ENCODE measurements at places on chromosomes 2 and 18.
A peak's percentile ranks its signal among the peaks of the same experiment; 100 is the strongest.

DNA sequence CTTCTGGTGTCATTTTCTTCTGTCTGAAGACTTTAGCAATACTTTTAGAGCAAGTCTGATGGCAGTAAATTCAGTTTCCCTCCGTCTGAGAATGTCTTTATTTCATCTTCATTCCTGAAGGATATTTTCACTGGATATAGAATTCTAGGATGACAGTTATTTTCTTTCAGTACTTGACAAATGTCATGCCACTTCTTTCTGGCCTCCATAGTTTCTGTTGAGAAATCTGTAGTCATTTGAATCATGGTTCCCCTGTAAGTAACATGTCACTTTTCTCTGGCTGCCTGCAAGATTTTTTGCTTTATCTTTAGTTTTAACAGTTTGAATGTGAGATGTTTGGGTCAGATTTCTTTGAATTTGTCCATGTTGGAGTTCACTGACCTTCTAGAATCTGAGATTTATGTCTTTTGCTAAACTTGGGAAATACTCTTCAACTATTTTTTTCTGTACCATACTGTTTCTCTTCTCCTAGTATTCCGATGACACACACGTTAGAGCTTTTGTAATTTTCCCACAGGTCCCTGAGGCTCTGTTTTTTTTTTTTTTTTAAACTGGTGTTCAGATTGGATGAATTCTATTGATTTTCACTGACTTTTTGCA is 30.2 kb downstream of the RMND5A start:
- no peak for DNase-seq

- no peak for DNase-seq
Observed at GRCh38 chr2:101038455-101039255, 36.6 kb downstream of the RPL31 start.

- DNase-seq: no peak
Observed at GRCh38 chr2:150887926-150888325, 373.7 kb downstream of the RBM43 start.

DNA sequence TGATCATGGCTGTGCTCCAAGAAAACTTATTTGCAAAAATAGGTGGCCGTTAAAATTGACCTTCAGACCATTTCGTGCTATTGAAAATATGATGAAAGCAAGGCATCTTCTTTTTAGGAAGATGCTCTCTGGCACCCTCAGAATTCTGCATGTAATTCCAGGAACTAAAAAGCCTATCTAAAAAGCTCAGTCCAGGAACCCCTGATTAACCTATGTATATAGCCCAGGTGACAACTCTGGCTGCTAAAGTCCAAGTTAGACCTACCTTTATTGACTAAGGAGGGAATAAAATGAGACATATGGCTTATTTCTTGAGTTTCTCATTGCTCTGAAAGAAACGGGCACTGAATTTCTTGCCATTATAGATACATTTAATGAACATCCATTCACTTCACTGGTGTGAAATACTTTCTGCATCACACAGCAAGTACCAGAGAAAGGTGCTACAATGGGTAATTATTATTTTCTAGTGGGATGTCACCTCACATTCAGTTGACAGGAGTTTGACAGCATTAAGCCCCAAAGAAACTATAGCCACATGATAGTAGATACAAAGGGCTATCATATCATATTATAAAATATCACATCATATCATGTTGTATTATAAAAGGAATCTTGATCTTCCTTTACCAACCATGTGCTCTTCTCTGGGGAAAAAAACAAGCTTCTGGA is 83.8 kb downstream of the EPHA4 start:
- no peak for DNase-seq

GRCh38 chr2:150023044-150023443 is 435.5 kb upstream of the MMADHC start:
- peak; percentile 47 for DNase-seq

DNA sequence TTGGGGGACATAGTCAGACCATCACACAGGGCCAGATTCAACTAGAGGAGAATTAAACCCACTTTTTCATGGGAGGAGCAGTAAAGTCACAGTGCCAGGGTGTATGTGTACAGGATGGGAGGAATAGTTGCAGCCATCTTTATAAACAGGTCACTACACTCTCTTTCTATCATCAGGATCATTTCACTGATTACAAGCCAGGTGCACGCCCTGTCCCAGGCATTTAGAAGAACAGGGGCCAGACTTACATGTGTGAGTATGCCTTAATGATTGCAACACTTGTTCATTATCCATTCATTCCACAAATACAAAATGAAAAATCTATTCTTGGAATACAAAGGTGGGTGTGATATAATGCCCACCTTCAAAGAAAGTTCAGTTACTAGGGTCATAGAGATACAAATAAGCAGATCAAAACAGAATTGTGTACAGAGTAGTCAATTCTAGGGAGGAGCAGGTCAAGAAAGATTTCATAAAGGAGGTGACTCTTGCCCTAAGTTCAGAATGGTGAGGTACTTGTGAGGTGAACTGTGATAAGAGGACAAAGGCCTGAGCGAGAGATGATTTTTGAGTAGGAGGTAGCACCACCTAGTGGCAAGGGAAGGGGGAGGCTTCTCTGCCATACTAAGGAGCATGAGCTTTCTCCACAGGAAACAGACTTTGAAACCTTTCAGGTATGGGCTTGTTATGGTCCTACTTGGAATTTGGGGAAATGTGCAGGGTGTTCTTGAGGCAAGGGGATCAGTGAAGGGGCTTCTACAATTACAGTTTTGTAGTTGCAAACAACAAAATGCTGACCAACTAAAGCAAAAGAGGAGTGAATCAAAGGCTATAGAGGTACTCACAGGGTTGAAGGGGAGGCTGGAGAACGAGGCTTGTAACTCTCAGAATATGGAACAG is 156.3 kb downstream of the SUCLG1 start:
- peak; percentile 27 for DNase-seq

GRCh38 chr2:101173707-101174295 is 22.6 kb upstream of the TBC1D8 start:
- DNase-seq: no peak

DNA sequence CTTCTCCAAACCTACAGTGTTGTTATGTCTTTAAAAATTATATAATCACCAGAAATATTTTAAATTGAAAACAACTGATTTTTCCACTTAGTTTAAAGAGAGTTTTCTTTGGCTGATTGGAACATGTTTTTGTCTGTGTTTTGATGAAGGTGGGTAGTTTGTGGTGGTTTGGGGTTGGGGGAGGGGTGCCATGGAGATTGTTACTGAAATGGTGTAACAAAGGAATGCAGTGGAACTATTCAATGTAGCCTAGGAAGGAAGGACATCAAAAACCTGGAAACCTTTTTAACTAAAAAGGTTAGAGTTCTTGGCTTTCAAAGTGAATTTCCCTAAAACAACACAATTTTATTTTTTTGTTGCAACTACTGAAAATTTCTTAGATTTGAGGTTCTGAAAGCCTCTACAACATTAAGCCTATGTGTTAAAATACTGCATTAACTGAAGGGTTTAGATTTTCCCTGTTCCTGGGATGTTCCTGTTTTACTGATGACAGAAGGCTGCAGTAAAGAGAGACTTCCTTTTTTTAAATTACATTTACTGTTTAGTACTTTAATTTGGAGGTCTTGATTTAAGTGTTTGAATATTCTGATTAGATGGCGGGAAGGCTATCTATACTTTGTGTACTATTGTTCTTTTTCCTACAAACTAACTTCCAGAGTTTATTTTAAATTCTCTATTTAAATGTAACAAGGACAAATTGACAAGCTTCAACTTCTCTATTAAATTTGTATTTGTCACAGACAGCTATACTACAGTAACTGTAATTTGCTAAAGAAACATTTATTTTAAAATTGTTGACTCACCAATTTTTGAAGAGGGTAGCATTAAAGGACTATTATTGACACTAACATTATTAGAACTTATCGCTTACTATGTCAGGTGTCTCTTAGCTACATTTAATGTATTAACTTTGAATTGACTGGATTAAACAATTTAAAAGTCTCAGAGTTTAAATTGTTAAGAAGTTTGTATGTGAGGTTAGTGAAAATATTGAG is 87.7 kb downstream of the LIMS1 start:
- no peak for DNase-seq

DNA sequence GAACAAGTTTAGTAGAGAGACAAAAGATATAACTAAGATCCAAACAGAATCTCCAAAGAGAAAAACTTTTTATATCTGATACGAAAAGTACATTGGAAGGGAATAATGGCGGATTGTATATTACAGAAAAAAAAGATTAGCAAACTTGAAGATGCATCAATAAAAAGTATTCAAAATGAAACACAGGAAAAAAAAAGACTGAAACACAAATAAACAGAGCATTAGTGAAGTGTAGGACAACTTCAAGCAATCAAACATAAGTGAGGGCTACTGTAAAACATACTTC is 41.1 kb upstream of the MYCN start:
- no peak for DNase-seq

DNA sequence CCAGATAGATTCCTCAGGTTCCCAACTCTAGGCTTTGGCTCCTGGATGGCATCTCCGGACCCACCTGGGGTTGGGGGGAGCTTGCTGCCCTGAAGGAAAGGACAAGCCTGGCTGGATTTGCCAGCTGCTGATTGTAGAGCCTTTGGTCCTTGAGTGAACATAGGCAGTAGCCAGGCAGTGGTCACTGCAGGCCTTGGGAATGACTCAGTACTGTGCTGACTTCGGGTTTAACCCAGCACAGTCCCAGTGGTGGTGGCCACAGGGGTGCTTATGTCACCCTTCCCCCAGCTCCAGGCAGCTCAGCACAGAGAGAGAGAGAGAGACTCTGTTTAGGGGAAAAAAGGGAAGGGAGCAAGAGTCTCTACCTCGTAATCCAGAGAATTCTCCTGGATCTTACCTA is 27.7 kb upstream of the ACTR2 start:
- DNase-seq: no peak

- DNase-seq: no peak
Observed at GRCh38 chr2:231486851-231487596, 22.7 kb upstream of the NCL start.

GRCh38 chr2:9269295-9269694 is 62.7 kb downstream of the ASAP2 start:
- DNase-seq: no peak

DNA sequence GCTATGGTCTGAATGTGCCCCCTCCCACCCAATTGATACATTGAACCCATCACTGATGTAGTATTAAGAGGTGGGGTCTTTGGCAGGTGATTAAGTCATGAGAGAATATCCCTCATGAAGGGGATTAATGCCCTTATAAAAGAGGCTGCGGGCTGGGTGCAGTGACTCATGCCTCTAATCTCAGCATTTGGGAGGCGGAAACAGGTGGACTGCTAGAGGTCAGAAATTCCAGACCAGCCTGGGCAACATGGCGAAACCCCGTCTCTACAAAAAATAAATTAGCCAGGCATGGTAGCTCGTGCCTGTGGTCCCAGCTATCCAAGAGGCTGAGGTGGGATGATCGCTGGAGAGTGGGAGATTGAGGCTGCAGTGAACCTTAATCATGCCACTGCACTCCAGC is 14.3 kb downstream of the POLR2D start:
- no peak for DNase-seq

- DNase-seq: no peak
Observed at GRCh38 chr2:62200291-62200841, 4.5 kb downstream of the B3GNT2 start.

DNA sequence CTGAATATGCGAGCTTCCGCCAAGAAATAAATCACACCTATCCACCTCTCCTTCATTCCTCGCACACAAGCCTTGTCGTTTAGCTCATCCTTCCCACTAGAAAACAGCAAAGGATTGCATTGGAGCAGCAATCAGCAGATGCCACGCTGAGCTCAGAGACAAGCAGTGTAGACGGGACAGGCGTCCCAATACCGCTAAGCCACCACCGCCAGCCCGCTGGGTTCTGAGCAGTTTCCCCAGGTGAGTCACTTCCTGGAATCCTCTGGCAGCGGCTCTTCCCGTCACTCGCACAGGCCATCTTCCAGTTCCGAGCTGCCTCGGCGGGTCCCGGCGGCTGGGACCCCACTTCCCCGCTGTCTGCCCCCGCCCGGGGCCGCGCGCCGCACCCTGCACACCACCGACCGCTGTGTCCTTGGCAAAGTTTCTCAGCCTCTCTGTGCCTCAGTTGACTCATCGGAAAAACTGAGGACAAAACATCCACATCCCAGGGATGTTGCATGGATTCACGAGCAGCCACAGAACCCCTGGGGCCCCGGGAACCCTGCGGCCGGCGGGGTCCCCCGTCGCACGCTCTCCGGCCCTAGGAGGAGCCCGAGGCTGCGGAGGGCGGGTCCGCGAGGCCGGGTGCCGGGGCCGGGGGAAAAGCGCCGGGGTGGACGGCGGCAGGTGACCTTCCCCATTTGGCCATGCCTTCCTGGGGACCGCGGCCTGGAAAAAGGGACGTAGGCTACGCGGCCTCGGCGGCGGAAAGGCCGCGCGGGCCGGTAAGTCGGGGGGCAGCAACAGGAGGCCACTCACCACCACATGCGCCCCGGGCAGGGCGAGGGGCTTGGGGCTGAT is 573 bp downstream of the KDSR start:
- peak; percentile 69 for DNase-seq

- DNase-seq: no peak
Observed at GRCh38 chr2:197259470-197259999, 51.0 kb downstream of the ANKRD44 start.

DNA sequence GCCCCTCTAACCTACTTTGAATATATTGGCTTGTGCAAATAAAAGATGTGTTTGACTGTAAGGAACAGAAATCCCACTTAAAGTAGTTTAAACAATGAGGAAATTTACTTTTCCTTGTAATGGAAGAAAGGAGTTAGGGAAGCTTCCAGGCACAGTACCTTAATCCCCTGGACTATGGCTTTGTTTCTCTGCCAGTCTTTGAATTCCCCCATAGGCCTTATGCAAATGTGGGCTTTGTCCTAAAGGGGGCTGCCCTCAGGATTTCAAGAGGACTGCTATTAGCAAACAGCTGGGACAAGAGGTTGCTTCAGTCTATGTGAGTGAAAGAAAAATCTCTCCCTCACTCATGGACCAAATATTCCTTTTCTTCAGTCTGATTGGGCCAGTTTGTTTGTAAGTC is 255.1 kb upstream of the THSD7B start:
- DNase-seq: no peak

DNA sequence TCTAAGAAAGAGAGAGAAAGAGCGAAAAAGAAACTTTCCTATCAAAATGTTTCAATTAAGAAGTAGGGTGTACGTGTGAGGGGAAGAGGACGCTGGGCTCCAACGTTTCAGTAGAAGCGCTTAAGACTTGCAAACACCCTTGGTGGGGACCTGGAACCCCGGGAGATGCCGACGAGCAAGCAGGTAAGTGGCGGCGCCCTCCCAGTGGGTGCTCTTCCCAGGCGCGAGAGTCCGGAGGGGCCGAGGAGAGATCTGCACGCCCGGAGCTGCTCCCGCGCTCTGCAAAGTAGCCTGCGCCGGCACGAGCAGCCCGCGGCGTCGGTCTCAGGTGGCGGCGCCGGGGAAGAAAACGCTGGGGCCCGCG is 678 bp upstream of the OTX1 start:
- DNase-seq: peak; percentile 10

DNA sequence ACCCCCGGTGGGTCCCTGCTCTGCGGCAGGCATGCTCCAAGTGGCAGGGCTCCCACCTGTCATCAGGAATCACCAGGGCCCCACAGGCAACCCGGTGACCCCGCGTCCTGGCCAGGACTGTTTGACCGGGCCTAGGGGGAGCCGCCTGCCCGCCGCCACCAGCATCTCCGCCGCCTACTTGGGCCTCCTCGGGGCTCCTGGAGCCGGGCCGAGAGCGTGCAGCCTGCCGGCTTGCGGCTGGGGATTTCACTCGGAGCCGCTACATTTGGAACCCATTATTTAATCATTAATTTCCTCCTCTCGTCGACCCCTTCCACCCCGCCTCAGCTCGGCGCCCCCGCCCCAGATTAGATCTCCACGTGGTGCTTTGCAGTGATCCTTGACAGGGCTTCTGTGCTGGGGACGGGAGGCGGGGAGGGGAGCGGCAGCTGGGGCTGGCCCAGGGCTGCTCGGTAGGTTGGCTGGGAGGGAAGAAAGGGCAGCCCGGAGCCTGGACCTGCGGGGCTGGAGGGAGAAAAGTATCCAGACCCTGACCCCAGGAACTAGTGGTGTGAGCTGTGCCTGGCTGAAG is 295.4 kb downstream of the CYP26B1 start:
- no peak for DNase-seq

All from cerebellar cortex (tissue), 1 donor.